Stimulated activated CD4-positive, alpha-beta T cell treated with anti-CD3 and anti-CD28 coated beads, Interleukin-4, amount 100 ng/mL, for 1 hour (primary cell): ENCODE measurements at places on chromosomes 7 and 10.

DNA sequence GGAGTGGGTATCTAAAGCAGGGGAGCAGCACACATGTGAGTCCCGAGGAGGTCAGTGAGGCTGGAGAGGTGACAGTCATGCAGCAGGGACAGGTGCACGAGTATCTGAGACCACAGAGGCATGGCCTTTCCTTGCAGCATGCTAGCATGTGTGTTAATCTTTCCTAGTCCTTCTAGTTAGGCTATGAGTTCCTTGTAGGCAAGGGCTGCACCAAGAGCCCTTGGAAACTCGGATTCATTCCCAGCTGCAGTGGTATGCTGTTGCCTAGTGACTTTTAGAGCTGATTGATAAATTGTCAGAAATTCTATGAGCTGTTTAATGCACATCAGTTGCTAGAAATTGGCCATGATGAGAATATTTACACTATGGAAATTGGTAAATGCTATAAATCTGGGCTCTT is 132.0 kb downstream of the SORCS3 start:
- DNase-seq = no peak

- DNase-seq = no peak
Observed at GRCh38 chr7:12907774-12908173, 220.3 kb downstream of the ARL4A start.

- no peak for DNase-seq
Observed at GRCh38 chr7:105199386-105199785, 185.4 kb downstream of the KMT2E start.

DNA sequence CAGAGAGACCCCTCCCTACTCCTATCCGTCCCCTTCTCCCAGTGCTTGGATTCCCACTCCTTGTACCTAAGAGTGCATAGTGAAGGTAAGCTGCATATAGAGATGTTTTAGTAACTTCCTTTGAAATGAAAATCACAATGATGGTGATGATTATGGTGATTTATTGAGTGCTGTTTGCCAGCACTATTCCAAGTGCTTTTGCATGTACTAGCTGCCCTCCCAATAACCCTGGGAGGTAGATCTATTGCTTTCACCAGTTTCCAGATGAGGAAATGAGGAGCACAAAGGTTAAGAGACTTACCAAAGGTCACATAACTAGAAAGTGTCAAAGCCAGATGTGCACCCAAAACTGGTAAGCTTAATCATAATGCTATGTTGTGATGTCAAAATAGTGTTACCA is 80.4 kb upstream of the NEUROD6 start:
- DNase-seq = no peak

DNA sequence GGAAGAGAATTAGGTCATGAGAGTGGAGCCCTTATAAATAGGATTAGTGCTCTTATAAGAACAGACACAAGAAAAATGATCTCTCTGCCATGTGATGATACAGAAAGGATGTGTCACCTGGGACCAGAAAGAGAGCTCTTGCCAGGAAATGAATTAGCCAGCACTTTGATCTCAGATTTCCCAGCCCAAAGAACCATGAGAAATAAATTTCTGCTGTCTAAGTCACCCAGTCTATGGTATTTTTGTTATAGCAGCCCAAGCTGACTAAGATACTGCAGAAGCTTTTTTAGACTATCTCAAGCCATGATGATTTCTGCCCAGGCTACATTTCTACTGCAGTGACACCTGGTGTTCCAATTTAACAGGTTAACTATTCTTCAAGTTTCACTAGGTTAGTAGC is 84.8 kb downstream of the RSU1 start:
- DNase-seq = no peak

DNA sequence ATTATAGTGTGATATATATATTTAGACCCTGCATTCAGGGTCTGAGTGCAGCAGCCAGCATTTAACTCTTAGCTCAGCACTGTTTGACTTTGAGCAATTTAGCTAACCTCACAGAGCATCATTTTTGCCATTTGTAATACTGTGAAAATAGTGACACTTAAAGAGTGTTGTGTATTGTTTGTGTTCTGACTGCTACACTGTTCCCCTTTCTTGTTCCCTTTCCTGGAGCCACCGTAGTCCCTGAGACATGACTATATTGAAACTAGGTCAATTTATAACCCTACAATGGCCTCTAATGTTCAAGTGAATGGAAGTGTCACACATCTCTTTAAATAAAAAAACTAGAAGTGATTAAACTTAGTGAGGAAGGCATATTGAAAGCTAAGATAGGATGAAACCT is 20.3 kb upstream of the CD36 start:
- no peak for DNase-seq

DNA sequence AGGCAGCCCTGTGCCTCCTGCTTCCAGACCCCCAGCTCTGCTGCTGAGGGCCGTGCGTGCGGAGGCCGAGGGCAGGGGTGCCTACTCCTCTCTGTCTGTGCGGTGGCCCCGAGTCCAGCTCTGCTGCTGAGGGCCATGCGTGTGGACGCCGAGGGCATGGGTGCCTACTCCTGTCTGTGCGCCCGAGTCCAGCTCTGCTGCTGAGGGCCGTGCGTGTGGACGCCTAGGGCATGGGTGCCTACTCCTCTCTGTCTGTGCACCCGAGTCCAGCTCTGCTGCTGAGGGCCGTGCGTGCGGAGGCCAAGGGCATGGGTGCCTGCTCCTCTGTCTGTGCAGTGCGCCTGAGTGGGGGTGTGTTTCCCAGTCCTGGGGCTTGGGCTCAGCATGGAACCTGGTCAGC is 142.7 kb downstream of the ZMYND11 start:
- no peak for DNase-seq

- DNase-seq = no peak
Observed at GRCh38 chr7:55449205-55449991, 84.3 kb downstream of the LANCL2 start.

DNA sequence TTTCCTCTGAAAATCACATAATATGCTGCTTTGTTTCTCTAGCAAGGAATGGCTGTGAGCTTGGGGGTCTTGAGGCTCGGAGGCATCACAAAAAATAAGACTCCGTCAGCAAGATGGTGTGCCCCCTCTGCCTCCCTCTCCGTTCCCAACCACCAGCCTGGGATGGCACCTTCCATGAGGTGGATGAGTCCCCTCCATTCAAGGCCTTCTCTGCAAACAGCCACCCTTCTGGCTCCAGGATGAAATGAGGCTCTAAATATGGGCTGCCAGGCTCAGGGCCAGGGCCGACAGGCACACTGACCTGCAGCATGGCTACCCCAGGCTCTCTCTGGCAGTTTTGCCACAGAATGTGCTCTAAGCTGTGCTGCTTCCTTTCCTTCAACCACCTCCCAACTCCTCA is 521.5 kb downstream of the PTPRN2 start:
- DNase-seq = no peak

DNA sequence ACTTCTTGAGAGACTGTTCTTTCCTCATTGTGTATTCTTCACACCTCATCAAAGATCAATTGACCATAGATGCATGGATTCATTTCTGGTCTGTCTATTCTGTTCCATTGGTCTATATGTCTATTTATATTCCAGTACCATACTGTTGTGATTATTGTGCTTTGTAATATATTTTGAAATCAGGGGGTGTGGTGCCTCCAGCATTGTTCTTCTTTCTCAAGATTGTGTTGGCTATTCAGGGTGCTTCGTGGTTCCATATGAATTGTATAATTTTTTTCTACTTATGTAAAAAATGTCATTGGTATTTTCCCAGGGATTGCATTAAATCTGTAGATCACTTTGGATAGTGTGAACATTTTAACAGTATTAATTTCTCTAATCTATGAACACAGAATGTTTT is 106.5 kb downstream of the EPC1 start:
- DNase-seq = no peak

GRCh38 chr10:98217801-98218200 is 50.2 kb downstream of the LOXL4 start:
- DNase-seq = no peak

- no peak for DNase-seq
Observed at GRCh38 chr10:1329622-1330021, 273.4 kb downstream of the WDR37 start.

- DNase-seq = no peak
Observed at GRCh38 chr7:154674191-154674590, 328.7 kb downstream of the PAXIP1 start.

- DNase-seq = no peak
Observed at GRCh38 chr7:79610313-79610712, 156.8 kb upstream of the MAGI2 start.
